ENCODE measurements at places on chromosomes 4 and X.

DNA sequence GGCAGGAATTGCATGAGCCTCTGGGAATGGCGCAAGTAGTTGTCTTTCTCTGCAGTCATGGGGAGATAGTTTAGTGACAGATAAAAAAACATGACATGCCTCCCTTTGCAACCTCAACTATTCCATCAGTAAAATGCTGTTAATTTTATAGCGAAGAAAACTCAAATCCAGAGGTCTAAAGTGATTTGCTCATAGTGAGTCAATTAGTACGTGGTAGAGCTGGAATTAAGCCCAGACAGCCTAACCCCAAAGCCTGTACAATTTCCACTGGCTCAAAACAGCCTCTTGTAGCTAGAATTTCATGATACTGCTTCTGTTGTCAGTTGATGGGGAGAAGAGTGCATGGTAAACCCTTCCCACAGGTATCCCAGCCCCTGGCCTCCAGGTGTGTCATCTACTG, 81.3 kb upstream of the TRPC5 start:
- no peak for DNase-seq

DNA sequence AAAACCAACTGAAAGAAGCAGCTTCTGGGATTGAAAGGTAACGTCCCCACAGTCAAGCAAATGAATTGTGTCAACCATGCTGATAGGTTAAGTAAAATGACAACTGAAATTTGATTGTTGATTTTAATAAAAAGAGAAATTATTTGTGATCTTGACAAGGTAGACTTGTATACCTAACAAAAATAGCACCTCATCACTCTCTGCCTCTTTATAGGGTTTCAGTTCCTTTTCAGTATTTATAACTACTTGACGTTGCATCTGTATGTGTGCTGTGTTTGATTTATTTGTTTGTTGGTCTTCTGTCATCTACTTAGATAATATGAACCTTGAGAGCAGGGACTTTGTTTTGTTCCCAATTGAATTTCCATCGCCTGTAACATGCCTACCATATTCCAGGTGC, 7.9 kb upstream of the PPP3CA start:
- DNase-seq: no peak

GRCh38 chrX:30147996-30148643, 67.2 kb upstream of the MAGEB2 start:
- DNase-seq: no peak

DNA sequence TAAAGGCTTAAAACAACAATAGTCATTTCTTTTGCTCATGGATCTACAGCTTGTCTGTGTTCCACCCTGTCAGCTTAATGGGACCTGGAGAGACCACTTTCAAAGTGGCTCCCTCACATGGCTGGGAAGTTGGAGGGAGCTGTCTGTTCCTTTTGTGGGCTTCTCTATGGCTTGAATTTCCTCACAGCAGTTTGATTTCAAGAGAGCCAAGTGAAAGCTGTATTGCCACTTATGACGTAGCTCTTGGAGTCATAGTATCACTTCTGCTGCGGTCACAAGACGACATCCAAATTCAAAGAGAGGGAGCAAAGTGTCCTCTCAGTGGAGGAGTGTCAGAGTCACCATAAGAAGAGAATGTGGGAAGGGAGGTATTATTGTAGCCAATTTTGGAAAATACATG, 22.7 kb upstream of the ACSL1 start:
- no peak for DNase-seq

DNA sequence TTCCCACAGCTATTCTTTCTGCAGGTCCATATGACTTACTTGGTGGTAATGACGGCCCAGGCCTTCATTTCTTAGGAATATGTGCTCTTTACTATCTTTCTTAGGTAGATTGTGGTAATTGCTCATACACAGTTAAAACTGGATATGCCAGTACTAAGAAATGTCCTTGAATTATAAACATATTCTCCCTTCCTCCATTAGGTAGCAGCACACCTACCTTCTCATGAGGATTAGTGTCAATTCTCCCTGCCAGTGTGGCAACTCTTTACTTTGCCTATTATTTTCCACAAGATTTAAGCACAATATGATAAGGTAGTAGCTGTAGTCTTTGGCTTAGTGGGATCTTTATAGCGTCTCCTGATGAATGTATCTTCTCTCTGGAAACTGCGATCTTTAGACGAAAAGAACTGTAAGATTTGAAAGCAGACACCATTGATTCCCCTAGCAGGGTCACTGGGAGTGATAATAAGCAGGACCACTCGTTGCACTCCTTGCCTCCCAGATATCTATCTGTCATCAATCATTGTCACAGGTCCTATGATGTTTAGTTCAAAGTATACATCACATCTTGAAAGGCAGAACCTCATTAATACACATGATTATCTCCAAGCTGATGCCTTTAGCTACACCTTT, 1240.7 kb downstream of the C4orf33 start:
- no peak for DNase-seq

- no peak for DNase-seq
Measured at GRCh38 chrX:153517946-153518834, 748 bp downstream of the ATP2B3 start.

GRCh38 chr4:7132249-7132648, 60.1 kb upstream of the SORCS2 start:
- no peak for DNase-seq

DNA sequence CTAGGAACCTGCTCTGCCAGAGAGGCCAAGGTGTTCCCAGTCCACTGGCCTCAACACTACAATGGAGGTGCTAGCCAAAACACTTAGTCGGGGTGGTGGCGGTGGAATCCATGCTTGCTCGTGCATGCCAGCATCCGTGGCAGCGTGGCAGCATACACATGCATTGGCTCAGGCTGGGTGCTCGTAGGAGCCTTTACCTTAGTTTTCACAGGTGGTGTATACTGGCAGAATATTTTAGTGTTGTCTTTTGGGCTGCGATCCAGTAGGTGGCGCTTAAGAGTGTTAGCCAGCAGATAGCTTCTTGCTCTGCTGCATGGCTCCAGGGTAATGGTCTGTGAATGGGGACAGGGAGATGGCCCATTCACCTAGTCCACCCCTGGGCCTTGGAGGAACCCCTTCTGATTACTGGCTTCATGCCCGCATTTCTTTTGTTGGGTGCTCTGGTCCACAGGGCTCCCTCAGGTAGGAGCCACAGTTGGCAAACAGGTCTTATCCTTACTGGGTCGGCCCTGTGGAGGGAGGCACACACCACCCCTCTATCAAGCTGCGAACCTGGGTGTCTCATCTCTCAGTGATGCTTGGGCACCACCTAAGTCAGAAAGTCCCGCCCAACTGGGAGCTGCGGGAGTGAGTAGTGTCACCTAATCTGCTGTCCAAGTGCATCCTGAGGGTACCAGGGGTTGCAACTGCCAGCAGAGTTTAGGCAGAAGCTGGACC, 40.0 kb downstream of the RIPPLY1 start:
- no peak for DNase-seq

DNA sequence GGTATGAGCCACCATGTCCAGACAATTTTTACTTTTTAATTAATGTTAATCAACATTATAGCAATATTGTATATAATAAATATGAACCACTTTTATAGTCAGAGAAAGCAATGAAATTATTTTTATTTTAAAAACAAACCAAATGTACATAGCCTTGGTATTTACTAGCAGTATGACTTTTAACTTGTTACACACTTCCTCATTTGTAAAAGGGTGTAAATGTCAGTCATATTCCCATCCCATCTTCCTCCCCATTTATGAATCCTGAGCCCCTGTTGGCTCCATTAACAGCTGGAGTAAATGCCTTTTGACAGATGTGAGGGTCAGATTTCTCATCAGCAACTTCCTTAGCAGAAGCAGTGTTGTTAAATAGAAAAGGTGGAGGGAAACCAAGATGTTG, 179.6 kb upstream of the SPRY1 start:
- DNase-seq: no peak

GRCh38 chr4:36747277-36748129, 466.1 kb downstream of the DTHD1 start:
- DNase-seq: no peak

DNA sequence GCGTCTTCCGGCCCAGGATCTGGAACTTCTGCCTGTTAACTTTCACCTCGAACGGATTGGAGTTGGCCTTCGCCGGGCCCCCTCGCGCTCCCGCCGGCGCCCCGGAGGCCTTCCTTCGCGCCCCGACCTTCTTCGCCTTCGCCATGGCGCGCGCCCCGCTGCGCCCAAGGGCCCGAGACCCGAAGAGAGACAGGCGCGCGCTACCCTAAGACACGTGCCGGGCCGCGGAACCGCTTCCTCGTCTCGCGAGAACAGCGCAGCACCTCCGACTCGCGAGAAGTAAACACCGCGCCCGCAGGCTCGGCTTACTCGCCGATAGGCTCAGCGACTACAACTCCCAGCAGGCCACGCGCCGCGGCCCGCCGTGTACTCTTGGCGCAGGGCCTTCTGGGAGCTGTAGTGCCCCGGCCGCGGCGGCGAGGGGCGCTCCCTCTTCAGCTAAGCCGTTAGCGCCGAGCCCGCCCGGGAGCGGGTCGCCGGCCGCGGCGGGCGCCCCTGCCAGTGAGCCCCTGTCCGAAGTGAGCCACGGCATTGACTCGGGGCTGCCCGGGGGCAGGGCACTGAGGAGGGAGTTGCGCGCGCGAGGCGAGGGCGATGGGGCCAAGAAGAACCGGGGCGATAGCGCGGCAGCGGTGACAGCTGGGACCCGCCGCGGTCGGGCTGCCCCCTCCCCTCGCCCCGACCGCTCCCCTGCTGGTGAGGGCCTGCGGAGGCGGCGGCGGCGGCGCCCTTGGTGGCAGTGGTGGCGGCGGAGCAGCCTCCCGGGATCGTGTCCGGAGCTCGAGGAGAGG, at the start of the genes GRK4 and NOP14:
Gene GRK4 (plus strand): TSS at position 397 of the 791 bp plus-strand sequence. CDS start 500 bp downstream, outside the sequence.
Gene NOP14 (minus strand): TSS at position 232 of the 791 bp plus-strand sequence. CDS start 87 bp downstream, at position 145.
- peak; percentile 91 for DNase-seq

DNA sequence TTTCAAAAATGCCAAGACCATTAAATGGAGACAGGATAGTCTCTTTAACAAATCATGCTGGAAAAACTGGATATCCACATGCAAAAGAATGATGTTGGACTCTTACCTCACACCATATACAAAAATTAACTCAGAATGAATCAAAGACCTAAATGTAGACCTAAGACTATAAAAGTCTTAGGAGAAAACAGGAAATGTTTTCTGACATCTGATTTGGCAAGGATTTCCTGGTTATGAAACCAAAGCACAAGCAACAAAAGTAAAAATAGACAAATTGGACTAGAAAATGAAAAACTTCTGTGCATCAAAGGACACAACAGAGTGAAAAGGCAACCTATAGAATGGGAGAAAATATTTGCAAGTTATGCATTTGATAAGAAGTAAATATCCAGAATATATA, 37.6 kb downstream of the ARFIP1 start:
- no peak for DNase-seq

DNA sequence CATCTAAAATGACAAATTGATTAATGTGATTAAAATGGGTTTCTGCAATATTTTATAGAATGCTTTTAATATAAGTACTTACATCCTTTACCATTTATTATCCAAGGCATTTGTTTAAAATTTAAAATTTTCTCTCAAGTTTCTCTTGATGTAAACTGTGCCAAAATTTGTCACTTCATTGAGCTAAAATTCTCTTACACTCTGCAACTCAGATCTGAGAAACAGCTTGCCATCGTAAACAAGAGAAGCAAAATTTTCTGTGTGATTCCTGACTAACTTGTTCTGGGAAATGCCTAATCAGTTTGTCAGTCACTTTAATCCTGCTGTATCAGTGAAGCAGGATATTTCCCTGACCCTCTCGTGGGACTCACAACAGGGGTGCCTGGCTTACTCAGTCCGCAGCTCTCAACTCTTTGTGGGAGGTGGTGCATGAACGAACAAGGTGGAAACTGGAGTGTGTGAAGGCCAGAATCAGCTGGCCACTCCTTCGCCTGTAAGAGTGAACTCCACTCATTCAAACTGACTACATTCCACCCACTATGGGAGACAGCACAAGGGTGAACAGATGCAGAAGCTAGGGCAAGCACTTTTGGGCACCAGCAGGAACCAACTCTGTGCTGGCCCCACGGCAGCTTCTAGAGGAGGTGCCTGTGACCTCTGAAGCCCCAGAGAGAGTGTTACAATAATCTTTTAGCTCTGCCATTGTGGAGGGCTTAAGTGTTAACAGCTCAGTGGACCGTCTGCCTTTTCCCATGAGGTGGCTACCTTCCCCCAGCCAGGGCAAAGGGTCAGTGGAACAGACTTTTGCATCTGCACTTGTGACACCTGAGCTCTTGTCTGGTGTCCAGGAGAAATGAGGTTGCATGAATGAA, 349.4 kb downstream of the FAT4 start:
- no peak for DNase-seq

GRCh38 chr4:82057990-82058544, 315.7 kb downstream of the HNRNPD start:
- no peak for DNase-seq

DNA sequence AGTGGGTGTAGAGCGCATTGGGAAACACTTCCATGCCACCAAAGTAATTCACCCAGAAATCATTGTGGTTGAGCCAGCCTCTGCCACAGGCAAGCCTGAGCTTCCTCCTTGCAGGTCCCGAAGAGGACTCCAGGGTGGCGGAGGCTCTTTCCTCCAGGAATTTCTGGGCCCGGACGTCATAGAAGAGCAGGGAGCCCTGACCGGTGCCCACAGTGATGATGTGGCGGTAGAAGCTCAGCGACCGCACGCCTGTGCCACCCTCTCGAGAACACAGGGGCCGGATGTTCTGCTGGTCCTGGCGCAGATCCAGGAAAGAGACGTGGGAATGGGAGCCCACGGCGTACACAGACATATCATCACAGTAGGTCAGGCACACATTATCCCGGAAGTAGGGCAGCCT, 1.3 kb downstream of the DCAF12L1 start:
- no peak for DNase-seq

- no peak for DNase-seq
Measured at GRCh38 chr4:122705547-122706117, 26.9 kb upstream of the BBS12 start.

DNA sequence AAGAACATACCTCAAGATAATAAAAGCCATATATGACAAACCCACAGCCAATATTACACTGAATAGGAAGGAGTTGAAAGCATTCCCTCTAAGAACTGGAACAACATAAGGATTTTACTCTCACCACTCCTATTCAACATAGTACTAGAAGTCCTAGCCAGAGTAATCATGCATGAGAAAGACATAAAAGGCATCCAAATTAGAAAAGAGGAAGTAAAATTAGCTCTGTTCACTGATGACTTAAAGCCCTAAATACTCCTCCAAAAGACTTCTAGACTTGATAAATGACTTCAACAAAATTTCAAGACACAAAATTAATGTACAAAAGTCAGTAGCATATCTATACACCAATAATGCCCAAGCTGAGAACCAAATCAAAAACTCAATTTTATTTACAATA, 235.7 kb downstream of the NKX6-1 start:
- DNase-seq: no peak

DNA sequence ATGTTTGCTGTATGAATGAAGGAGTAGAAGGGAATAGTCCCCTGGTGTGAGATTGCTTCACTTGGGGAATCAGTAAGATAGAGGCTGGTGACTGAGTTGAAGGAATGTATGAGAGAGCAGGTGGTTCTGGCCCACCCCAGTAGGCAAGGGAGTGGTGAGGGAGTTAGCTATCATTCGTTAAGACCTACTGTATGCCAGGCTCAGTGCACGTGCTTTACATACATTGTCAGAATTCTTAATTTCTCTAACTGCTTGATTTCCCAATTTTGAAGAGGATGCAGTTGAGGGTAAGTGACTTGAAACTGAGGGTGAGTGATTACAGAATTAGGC, 700 bp downstream of the VMA21 start:
- no peak for DNase-seq
